ENCODE measurements at places on chromosomes 3 and 15.

GRCh38 chr15:41511899-41512369 lies 1.7 kb downstream of the LTK start:
- DNase-seq = peak; percentile 52

- no peak for DNase-seq
These were observed 29.6 kb upstream of the CEMIP start for GRCh38 chr15:80749589-80749988.

- DNase-seq = no peak
These were observed 11.7 kb upstream of the MRPS22 start for GRCh38 chr3:139332092-139332491.

DNA sequence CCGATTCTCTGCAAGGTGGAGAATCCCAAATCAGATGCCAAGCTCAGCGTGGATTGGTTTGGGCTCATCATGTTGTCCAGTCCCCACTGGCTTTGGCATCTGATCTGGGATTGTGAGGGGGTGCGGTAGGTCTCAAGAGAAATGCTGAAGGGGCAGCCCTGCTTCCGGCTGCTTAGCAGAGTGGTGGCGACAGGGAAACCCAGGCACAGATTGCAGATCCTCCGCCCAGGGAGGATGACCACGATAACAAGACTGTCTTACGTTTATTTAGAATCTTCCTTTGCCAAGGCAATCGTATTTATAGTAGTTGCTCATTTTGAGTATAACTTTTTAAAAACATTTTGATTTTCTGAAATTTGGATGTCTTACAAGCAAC lies 61.1 kb downstream of the SLC12A8 start:
- no peak for DNase-seq

GRCh38 chr15:52558196-52558595 lies 10.6 kb downstream of the ARPP19 start:
- peak; percentile 83 for DNase-seq

DNA sequence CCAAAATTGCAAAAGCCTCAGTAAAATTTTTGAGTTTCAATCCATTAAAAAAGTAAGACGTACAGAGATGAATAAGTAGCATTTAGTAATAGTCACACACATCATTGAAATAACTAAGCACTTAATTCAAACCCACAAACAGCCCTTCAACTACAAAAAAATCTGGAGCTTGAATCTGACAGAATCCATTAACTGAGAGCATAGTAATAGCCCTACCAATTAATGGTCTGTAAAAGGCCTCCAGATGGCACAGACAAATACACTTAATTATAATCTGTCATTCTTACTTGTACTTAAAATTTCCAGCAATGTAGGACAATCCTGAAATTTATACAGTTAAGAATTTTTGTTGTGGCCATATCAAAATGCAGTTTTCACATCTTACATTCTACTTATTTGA lies 246.9 kb downstream of the VGLL3 start:
- no peak for DNase-seq

DNA sequence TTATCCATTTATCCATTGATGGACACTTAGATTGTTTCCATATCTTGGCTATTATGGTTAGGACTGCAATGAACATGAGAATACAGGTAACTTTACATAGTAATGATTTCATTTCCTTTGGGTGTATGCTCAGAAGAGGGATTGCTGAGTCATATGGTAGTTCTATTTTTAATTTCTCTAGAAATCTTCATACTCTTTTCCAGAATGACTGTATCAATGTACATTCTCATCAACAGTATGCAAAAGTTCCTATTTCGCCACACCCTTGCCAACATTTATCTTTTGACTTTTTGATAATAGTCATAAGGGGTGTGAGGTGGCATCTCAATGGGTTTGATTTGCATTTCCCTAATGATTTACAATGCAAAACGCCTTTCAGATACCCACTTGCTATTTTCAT lies 6.2 kb upstream of the NIPA1 start:
- DNase-seq = peak; percentile 35

- no peak for DNase-seq
These were observed 197.0 kb upstream of the KCNH8 start for GRCh38 chr3:18951333-18951732.

- no peak for DNase-seq
These were observed 43.0 kb downstream of the FLNB start for GRCh38 chr3:58051196-58051595.

- DNase-seq = no peak
These were observed 31.8 kb upstream of the CRTC3 start for GRCh38 chr15:90497912-90498311.

DNA sequence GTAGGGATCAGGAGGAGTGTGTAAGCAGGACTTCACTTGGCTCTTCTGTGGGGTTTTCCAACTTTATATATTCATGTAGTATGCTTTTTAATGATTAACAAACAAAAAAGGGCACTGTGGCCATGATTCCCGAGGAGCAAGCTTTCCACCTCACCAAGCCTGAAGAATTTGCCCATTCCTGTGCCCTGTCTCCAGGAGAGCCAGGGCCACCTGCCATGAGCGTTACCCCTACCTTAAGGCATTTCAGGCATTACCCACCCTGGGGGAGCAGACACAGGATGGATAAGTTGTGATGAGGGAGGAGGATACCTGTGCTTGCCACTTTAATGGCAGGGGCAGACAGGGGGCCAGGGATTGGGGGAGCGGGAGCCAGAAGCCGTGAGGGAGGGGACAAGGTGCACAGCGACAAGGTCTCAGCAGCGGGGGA lies 3.0 kb downstream of the TRPM1 start:
- DNase-seq = no peak

Measured in activated CD4-positive, alpha-beta T cell treated with anti-CD3 and anti-CD28 coated beads for 36 hours (primary cell).